Stimulated activated CD4-positive, alpha-beta T cell treated with anti-CD3 and anti-CD28 coated beads, Interleukin-1b, Interleukin-23, amount 100 ng/mL, for 1 hour (primary cell): ENCODE measurements at places on chromosomes 4 and X.
A peak's percentile ranks its signal among the peaks of the same experiment; 100 is the strongest.

- no peak for DNase-seq
Observed at GRCh38 chr4:106314960-106315359, 1.0 kb downstream of the TBCK start.

- no peak for DNase-seq
Observed at GRCh38 chr4:40046311-40046980, 10.2 kb upstream of the N4BP2 start.

GRCh38 chr4:110359076-110359475 lies 116.9 kb upstream of the ENPEP start:
- no peak for DNase-seq

DNA sequence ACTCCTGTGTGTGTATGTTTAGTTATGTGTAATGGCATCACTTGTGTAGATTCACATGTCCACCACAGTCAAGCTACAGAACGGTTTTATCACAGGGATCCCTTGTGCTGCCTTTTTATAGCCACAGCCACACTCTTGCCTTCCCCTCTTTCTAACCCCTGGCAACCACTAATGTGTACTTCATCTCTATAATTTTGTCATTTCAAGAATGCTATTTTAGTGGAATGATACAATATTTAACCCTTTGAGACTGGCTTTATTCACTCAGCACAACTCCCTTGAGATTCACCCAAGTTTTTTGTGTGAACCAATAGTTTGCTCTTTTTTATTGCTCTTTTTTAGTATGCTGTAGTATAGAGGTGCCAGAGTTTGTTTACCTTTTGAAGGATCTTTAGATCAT lies 112.1 kb downstream of the CDKL5 start:
- DNase-seq, result no peak

GRCh38 chrX:11499076-11500044 lies 166.4 kb downstream of the ARHGAP6 start:
- no peak for DNase-seq

DNA sequence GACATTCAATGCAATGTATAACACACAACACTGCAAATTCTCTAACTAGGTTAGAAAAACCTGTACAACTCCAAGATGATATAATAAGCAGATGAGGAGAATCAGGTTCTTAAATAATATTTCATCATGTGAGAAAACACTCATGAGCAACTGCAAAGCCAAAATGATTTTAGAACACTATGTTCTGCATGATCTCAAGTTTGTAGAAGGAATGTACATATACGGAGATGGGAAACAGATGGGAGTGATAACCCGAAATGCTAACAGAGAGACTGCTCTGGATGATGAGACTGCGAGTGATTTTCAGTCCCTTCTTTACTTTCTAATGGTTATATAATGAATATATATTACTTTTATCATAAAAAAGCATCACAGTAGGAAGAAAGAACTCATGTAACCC lies 80.9 kb downstream of the PCYT1B start:
- DNase-seq, result no peak

DNA sequence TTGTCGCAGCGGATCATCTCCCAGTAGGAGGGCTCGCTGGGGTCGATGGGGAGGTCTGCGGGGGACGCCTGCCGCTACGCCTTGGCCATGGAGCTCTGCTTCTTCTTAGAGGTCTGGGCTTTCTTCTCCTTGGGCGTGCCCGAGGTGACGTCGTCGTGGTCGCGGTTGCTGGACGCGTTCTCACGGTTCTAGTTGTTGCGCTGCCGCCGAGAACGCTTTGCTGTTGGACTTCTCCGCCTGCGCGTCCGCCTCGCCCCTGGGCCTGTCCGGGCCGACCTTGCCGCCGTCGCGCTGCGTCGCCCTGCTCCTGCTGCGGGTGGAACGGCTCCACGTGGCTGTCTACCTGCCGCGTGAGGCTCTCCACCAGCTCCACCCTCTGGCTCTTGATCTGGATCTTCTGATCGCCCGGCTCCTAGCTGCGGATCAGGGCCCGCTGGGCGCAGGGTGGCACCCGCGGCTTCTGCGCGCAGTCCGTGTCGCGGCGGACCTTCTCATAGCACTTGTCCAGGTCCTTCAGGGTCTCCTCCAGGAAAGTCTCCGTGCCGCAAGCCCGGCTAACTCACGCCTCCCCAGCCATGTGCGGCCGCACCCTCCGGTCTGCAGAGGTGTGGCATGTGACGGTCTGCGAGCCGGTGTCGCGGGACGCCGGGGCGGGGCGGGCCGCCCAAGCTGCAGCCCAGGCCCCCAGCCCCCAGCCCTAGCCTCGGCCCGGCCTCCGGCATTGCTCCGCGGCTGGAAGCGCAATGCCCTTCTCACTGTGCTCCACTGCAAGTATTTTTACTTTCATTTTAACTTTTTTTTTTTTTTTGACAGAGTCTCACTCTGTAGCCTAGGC lies 40.5 kb upstream of the OGT start:
- peak; percentile 2 for DNase-seq

- DNase-seq, result no peak
Observed at GRCh38 chr4:46554760-46555465, 165.0 kb upstream of the GABRA2 start.

DNA sequence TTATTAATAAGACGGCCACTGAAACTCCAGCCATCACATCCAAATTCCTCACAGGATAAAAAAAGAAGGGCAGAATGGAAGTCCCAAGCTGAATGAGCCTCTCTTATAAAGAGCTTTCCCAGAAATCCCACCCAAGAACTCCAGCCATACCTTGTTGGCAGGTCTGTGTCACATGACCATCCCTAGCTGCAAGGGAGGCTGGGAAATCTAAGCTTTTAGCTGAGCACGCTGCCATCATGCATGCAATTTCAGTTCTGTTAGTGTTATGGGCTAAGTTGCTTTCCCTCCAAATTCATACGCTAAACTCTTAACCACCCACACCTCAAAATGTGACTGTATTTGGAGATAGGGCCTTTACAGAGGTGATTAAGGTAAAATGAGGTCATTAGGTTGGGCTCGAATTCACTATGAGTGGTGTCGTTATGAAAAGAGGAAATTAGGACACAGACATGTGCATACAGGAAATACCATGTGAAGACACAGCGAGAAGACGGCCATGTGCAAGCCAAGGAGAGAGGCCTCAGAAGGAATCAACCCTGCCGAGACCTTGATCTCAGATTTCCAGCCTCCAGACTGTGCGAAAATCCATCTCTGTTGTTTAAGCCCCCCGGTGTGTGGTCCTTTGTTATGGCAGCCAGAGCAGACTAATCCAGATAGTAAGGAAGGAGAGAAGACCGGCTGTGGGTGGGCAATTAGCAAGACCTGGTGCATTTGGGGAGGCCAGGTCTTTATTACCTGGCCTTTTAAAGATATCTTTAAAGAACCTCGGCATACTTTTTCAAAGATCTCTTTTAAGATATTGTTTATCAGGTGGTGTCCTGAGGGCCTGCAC lies 317.6 kb downstream of the BCOR start:
- no peak for DNase-seq

DNA sequence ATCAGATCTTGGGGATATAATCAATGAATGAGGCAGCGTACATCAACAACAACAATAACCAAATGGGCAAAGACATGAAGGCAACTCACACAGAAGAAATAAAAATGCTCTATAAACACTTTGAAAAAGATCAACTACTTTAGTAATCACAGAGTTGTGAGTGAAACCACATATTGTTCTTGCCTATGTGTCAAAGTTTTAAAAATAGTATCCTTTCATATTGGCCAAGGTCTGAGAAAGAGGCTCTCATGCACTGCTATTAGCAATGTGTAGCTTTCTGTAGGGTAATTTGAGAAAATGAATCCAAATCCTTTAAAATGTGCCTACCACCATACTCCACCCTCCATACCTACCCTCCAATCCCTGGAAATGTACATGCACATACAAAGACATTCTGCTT lies 25.0 kb downstream of the COQ2 start:
- DNase-seq, result no peak

DNA sequence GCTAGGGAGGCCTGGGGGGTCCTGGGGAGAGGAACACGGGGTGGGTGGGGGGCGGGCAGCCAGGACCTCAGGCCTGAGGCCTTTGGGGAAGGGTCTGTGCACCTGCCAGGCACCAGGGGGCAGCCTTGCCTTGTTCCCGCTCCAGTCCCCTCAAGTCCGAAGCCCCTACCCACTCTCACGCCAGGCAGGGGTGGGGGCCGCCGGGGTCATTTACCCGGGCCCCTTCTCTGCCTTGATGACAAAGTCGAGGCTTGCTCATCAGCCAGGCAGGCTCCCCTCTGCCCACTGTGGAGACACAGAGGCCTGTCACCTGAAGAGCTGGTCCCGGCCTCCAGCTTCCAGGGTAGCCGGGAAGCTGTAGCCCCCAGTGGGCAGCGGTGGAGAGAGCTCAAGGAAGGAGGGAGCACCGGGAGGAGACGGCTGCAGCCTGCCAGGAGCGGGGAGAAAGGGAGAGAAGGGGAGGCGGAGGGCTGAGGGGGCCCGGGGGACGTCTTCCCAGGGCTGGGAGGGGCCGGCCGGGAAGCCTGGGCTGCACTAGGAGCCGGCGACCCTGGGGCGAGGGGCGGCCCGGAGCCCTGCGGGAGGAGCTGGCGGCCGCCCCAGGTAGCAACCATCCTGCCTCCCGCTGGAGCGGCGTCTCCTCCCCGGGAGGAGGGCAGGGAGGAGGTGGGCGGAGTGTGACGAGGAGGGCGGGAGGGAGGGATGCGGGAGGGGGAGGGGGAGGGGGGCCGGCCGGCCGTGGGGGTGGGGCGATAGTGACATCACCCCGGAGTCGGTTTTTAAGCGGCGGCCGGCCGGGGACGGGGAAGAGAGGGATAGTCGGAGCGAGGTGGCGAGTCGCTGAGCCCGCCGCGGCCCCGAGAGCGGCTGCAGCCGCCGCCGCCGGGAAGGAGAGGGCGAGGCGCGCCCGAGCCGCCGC lies at the start of gene SLC6A8:
Gene SLC6A8 (plus strand): TSS at position 806 of the 919 bp plus-strand sequence. CDS start 649 bp downstream, outside the sequence.
- no peak for DNase-seq

- no peak for DNase-seq
Observed at GRCh38 chrX:132612821-132613564, 124.2 kb upstream of the MBNL3 start.

DNA sequence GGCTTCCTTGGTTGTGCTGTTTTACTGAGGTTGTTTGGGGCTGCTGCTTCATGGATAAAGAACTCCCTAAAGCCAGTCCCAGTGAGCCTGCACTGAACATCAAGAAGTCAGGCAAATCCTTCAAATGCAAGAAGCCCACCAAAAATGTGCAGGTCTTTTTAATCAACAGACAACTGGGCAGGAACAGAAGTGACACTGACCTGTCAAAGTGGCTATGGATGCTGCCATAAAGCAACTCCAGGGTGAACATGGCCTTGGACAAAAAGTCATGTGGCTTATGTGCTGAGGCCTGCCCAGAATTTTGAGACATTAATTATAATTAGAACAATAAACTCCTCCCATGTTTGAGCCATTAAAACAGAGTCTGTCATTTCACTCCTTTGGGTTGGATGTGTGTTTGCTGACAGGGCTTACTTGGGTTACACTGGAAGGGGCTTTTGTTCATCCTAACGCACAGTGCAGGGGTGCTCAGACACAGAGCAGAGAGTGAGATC lies at the start of gene ETDC:
Gene ETDC (plus strand): TSS at position 51 of the 494 bp plus-strand sequence. CDS start 0 bp downstream, at position 51.
- no peak for DNase-seq

GRCh38 chr4:142875117-142875516 lies 29.0 kb upstream of the INPP4B start:
- no peak for DNase-seq

DNA sequence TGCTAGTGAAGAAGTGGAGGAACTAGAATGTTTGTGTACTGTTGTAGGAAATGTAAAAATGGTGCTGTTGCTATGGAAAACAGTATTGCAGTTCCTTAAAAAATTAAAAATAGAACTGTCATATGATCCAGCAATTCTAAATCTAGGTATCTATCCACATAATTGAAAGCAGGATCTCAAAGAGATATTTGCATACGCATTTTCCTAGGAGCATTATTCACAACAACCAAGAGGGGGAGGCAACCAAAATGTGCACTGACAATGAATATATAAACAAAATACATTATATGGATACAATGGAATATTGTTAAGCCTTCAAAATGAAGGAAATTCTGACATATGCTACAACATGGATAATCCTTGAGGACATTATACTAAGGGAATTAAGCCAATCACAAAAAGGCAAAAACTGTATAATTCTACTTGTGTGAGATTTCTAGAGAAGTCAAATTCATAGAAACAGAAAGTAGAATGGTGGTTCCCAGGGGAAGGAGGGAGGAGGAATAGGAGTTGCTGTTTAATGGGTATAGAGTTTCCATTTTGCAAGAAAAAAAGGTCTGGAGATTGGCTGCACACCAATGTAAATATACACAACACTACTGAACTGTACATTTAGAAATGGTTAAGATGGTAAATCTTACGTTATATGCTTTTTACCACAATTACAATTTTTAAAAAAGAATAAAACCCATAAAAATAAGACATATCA lies 35.6 kb upstream of the KCNE5 start:
- DNase-seq, result no peak

DNA sequence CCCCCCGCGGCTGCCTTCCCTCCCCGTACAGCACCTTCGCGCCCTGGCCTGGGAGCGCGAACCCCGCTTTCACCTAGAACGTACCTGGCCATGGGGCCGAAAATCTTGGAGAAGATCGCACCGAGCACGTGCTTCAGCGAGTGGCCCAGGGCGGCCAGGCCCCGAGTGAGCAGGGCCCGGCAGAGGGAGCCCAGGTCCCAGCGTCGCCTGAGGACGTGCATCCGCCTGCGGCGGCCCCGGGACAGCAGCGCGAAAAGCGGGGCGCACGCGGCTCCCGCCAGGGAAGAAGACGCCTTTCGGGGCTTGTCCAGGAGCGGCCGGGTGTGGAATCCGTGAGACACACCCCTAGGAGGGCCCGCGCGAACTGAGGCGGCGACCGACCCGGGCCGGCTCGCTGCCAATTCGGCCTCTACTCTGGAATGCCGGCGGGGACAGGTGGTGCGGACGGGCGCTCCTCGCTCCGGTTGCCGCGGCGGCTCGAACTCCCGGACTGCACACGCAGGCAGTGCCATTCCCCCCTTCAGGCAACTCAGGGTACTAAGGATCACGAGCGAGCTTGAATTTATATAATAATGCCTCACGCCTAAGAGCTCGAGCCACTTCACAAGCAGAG lies at the start of gene HS6ST2:
Gene HS6ST2 (minus strand): TSS at position 539 of the 613 bp plus-strand sequence.
- no peak for DNase-seq

DNA sequence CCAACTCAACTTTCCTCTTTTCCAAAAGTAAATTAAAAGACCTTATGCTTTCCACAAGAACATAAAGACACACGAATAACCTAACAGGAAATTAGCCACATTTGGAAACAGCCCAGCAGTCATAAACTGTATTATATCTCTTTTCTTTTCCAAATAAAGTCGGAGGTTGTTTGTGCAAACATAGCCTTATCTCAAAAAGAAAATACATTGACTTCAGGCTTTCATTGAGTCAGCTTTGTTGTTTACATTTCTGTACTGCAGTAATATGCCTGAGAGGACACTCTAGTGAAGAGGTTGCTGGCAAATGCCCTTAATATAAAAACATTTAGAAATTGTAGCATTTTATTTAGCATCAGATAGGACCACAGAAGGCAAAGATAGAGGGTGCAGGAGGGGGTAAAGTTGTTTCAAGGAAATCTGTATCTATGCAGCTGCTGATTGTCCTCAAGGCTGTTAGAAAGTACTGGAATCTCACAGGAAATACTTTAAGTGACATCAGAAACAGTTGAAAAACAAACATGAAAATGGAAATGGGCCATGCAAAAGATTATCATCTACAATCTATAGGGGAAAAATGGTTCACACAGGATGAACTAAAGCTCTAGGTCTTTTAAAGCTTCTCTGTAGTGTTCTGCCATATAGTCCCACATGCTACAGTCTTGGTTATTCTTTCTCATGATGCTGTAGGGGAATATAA lies 14.5 kb downstream of the LNX1 start:
- DNase-seq, result no peak
